ENCODE measurements at places on chromosomes 6 and 20.

GRCh38 chr6:114024746-114025145 lies 53.8 kb upstream of the HDAC2 start:
- no peak for DNase-seq

- no peak for DNase-seq
These were observed 75.8 kb downstream of the CAP2 start for GRCh38 chr6:17469006-17469832.

GRCh38 chr20:37915800-37916570 lies 13.1 kb downstream of the VSTM2L start:
- no peak for DNase-seq

DNA sequence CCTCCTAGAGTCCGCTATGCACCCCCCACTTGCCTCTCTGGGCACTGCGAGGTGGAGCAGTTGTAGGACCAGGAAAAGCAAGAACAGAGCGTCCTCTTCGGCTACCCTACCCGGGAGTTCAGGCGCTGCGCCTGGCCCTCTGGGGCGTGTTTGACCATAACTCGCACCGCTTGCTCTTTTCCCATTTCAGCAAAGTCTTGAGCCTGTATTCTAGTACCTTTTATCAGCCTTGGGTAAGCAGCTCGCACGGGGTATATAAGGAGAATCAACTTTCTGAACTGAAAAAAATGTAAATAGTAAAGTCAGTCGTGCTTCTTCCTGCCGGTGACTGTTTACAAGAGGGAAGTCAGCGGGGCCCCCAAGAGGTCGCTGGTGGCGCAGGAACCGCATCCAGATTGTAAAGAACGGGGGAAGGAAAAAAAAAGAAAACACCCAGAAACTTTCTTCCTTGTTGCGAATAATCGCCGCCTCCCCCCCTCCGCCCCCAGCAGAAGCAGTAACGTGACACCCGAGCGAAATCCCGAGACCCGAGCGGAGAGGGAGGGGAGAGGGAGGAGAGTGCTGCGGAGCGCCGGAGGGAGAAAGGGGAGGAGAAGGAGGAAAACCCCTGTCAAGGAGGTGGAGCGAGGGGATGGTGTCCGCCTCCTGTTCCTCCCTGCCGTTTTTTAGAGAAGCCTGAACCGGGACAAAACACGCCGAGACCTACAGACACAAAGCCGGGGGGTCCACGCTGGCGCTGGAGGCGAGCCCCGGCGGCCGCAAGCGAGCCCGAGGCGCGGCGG lies at the start of gene UST:
Gene UST (plus strand): TSS at position 668 of the 782 bp plus-strand sequence. CDS start 401 bp downstream, outside the sequence.
- DNase-seq = peak; percentile 44

GRCh38 chr6:26273673-26274588 lies 91.1 kb upstream of the BTN3A2 start:
- DNase-seq = no peak

GRCh38 chr6:149405823-149406765 lies 6.0 kb downstream of the SUMO4 start:
- DNase-seq = no peak

DNA sequence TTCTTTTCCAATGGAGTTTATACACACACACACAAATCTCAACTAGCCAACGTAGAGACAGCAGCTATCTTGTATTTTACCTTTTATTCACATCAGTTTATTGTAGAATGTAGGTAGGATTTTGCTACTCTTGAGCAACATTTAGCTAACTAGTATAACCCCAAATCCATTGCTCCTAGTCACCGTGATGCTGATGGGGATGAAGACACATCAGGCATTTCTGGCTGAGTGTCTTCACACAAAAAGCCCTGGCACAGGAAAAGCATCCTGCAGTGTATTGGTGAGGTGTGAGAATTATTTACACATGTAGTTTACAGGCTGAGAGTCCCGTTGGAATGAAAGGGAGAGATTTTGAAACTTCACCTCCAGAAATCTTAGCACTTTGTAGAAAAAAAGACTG lies 65.9 kb upstream of the FBXL4 start:
- no peak for DNase-seq

DNA sequence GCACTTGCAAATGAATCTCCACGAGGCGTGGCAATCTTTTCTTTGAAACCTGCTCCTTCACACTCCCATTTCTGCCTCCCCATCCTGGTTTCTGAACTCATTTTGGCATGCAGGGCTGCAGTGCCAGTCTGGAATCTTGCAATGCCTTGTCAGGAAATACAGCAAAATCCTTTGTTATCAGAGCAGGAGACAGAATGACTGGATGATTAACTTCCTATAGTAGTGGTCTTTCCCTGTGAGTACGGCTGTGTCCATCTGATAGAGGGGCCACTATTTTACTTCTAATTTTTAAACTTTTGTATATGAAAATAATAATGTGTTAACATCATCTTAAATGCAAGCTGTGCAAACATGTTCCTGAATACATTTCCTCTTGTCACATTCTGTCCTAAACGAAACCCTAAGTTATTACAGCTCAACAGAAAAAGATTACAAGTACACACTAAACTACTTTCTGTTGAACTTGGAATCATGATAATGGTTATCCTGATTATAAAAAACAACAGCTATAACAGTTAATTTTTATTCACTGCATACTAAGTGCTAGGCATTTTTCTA lies 140.2 kb downstream of the KIF13A start:
- DNase-seq = no peak

DNA sequence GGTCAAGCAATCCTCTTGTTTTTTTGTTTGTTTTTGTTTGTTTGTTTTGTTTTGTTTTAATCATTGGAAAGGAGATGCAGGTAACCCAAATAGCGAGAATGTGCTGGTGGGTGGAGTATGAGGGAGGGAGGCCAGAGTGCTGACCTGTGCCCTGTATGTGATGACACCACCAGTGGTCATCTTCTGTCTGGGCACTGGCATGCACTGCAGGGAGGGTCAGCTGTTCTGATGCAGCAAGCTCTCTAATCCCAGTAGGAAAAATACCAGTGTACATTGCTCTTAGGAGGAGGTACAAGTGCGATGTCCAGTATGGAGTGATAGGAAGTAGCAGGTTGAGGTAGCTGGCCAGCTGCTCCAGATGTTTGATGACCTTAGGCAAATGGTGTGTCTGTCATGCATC lies 2.9 kb upstream of the CST1 start:
- no peak for DNase-seq

- no peak for DNase-seq
These were observed 13.1 kb downstream of the RAB23 start for GRCh38 chr6:57209030-57209429.

- DNase-seq = peak; percentile 13
These were observed 69.1 kb upstream of the PBOV1 start for GRCh38 chr6:138287144-138287955.

GRCh38 chr6:44199883-44200282 lies 16.8 kb upstream of the MYMX start:
- DNase-seq = no peak

- no peak for DNase-seq
These were observed 2.6 kb downstream of the CTSZ start for GRCh38 chr20:59004493-59004762.

GRCh38 chr20:62236766-62237513 lies 1.4 kb upstream of the OSBPL2 start:
- DNase-seq = no peak

GRCh38 chr6:116316772-116317467 lies 37.2 kb upstream of the TSPYL1 start:
- no peak for DNase-seq

GRCh38 chr6:119256978-119257462 lies 92.5 kb downstream of the MAN1A1 start:
- DNase-seq = no peak

DNA sequence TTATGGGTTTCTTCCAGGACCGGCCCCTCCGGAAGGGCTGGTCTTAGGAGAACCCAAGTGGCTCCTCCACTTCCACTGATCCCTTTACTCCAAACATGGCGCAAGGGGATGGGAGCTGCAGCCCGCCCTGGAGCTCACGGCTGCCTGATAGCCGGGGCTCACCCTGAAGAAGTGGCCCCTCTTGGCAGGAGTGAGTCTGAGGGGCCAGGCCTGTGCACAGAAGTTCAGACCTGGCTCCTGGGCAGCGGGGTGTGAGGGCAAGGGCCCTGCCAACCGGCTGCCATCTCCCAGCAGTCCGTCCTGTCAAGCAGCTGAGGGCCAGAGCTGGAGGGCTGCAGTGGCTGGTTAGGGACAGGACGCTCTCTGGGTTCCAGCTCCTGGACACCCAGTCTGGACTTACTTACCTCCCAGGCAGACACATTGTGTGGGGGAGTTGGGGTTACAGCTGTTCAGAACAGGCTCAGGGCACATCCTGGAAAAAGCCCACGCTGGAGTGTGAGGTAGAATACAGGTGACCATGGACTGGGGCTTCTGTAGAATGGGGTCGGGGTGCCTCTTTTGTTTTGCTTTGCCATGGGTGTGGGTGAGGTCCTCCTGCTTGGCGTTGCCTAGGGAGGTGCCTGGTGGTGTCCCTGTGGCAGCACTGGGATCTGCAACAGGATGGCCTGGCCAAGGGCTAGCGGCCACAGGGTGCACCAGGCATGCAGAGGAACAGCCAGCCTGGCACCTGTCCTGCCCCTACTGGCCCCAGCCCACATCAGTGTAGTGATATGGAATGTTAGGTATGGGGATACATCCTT lies 88.4 kb downstream of the ASXL1 start:
- DNase-seq = no peak

DNA sequence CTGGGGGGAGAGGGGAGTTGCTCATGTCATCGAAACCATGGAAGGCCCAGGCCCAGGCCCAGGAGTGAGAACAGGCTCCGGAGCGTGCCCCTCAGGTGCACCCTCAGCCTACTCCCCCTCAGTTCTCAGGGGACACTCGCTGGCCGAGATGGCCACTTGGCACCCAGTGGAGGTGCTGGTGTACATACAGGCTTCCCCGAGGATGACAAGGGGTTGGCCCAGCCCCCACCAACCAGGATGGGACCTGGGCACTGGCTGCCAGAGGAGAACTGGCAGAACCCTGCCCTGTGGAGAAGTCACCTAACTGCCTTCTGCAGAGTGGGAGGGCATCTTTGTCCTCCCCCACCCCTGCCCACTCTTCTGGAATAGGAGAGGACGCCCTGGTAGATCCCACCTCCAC lies 9.5 kb downstream of the NKX2-2 start:
- DNase-seq = no peak

GRCh38 chr6:106022801-106023200 lies 63.3 kb upstream of the PRDM1 start:
- no peak for DNase-seq

DNA sequence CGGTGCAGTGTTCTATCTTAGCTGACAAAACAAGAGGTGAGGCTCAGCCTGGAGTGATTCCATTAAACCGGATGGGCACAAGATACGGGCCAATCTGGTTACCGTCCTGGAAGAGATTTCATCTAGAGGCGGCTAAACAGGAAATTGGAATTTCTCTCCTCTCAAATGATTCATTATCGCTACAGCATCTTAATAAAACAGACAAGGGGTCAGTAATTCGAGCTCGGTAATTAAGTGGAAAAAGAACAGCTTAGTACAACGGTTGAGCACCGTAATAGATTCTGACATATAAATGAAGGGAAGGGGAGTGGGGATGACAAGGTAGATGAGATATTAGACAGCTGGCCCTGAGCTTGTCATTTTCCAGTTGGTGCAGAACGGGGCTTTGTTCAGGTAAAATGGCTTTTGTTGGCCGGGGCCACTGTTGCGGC lies 137.2 kb downstream of the EDN3 start:
- DNase-seq = no peak

- no peak for DNase-seq
These were observed 31.1 kb downstream of the EPM2A start for GRCh38 chr6:145704143-145704781.

DNA sequence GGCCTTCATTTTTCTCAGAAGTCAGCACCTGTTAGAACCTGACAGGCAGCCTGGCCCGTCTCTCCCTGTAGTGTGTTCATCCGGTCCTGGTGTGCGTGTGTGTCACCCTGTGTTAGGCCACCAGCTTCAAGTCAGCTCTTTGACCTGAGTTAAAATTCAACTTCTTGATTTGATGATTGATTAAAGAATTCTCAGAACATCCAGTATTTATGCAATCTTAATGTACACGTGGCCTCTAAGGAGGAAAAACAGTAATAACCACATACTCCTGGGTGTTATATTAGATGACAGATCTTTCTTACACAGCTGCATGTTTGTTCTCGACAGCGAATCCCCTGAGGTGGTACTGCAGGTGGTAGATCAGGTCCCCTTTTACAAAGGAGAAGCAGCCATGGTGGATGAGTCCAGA lies 19.1 kb upstream of the TMEM217 start:
- DNase-seq = no peak

DNA sequence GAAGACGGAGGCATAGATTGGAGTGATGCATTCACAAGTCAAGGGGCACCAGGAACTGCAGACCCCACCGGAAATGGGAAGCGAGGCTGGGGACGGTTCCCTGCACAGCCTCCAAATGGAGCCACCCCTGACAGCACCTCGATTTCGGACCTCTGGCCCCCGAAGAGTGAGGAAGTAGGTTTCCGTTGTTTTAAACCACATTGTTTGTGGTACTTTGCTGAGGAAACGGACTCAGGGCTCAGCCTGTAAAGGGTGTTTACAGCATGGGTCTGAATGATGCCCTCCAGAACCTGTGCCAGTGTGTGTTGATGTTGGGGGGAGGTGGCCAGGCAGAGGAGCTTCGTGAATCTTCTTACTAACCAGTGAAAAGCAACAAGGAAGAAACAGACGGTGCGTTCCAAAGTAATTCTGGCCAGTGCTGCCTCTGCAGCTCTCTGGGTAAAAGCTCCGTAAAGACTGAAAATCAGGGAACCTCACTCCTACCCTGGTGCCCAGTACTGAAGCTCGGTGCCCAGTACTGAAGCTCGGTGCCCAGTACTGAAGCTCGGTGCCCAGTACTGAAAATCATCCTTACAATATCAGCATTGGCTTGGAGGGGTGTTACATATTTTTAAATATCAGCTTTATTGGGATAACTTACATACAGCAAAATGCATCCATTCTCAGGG lies 30.1 kb upstream of the CCR6 start:
- DNase-seq = no peak

GRCh38 chr6:11754625-11755271 lies 23.9 kb downstream of the ADTRP start:
- DNase-seq = no peak

DNA sequence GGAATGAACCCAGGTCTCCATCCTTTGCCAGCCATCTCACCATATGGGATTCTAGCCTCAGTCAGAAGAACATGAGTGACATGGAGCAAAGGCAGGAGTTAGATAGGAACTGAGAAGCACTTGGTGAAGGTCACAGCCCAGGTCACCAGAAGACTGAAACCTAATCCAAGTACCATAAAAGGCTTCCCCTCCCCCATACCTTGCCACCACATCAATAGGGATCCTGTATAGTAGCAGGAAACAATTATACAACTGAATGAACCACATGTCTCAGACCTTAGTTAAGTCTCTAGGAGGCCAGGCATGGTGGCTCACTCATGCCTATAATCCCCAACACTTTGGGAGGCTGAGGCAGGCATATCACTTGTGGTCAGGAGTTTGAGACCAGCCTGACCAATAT lies 49.6 kb downstream of the KIZ start:
- DNase-seq = no peak

GRCh38 chr20:23782366-23782983 lies 31.7 kb upstream of the CST1 start:
- DNase-seq = no peak

- no peak for DNase-seq
These were observed 1.2 kb downstream of the TSBP1 start for GRCh38 chr6:32370505-32370904.

- no peak for DNase-seq
These were observed 155.1 kb upstream of the MMS22L start for GRCh38 chr6:97438011-97438671.
